Stimulated activated CD4-positive, alpha-beta T cell treated with anti-CD3 and anti-CD28 coated beads, Interleukin-12 subunit alpha, Interleukin-12 subunit beta, amount 100 ng/mL, for 48 hours (primary cell): ENCODE measurements at places on chromosomes 11 and 22.

DNA sequence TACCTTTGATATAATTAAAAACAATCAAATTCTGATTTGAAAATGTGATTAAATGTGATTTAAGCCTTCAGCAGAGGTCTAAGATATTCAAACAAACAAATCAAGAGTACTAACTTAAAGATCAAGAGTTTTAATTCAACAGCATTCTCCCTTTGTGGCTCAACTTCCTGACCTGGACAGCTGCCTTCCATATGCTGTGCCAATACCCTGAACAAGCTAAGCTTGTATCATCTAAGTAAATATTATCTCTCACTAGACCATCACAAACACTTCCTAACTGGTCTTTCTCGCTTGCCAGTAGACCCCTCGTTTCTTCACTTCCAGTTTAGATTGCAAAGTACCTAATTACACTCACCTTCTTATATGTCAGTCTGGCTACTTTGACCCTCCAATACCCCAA lies 35.9 kb upstream of the P4HA3 start:
- DNase-seq, result no peak

DNA sequence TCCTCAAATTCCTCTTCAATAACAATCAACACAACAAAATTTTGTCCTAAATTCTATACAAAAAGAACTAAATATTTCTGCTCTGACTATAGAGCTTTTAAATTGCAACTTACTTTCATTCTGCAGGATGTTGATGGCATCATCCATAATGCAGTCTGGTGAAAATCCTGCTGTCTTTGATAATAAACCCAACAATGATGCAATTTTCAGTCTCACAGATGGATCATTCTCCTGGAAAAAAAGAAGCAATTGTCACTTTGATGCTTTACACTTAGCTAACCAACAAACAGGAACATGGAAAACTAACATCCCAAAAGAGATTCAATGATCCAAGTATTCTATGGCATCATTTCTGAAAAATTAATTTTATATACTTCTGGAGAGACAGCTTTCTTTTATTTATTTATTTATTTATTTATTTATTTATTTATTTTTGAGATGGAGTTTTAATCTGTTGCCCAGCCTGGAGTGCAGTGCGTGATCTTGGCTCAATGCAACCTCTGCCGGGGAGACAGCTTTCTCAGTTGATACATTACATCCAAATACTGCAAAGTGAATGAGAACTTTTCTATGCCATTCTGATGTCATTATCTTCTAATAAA lies 13.0 kb downstream of the INTS4 start:
- DNase-seq, result no peak

DNA sequence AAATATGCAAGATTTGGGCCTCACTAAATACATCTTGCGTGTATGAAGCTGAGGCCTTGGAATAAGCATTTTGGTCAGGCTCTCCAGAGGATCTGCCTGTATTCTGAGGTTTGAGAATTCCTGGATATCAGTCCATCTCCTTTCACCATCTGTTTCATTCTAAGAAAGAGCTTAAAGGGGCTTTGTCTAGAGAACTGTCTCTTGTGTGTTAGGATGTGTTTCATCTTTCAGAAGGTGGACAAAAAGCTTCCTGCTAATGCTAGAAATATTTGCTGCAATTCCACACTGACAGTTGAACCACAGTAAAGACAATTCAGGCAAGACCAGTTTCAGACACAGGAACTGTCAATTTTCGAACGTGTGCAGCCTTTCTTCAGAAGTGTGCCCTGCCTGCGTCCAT lies 185.4 kb downstream of the DBX1 start:
- no peak for DNase-seq

GRCh38 chr11:103079833-103080232 lies 12.1 kb downstream of the DCUN1D5 start:
- DNase-seq, result no peak

DNA sequence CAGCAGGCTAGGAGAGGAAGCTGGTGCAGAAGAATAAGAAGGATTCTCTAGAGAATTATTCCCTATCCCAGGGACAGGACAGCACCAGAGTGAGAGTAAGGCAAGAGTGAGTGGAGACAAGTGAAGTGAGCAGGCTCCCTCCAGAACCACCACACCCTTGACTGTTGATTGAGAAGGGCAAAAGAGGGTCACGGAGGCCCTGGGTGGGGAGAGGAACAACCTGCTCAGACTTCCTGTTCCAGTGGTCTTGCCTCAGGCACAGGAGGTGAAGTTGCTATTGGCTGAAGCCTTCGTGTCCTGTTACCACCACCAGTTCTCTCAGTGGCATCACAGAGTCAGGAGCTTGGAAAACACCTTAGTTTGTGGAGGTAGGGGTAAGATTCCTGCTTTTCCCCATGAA lies 51.7 kb upstream of the CCDC89 start:
- no peak for DNase-seq

DNA sequence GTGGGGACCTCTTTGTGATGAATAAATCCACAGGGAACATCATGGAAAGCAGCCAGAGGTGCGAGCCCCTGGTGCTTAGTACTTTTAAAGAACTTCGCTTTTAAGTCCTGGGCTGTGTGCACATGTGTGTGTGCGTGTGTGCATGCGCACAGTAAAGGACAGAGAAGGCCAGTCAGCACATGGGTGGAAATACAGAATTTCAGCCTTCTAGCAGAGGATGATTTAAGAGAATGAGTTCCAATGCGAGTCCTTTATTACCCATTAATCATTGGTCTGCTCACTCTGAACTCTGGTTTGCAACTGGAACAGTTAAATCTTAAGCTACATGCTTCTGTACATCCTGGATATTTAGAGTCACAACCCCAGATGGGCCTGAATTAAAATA lies 18.9 kb downstream of the TEAD1 start:
- no peak for DNase-seq

- no peak for DNase-seq
Measured at GRCh38 chr11:19756675-19757475, 44.2 kb downstream of the NAV2 start.

GRCh38 chr11:19419808-19420207 lies 179.1 kb upstream of the E2F8 start:
- DNase-seq, result no peak

GRCh38 chr11:17839450-17839849 lies 104.9 kb downstream of the KCNC1 start:
- no peak for DNase-seq

- no peak for DNase-seq
Measured at GRCh38 chr11:12421386-12421785, 44.0 kb downstream of the PARVA start.

- no peak for DNase-seq
Measured at GRCh38 chr22:24404561-24405275, 22.7 kb upstream of the ADORA2A start.

- no peak for DNase-seq
Measured at GRCh38 chr11:8235925-8236324, 27.8 kb downstream of the LMO1 start.

DNA sequence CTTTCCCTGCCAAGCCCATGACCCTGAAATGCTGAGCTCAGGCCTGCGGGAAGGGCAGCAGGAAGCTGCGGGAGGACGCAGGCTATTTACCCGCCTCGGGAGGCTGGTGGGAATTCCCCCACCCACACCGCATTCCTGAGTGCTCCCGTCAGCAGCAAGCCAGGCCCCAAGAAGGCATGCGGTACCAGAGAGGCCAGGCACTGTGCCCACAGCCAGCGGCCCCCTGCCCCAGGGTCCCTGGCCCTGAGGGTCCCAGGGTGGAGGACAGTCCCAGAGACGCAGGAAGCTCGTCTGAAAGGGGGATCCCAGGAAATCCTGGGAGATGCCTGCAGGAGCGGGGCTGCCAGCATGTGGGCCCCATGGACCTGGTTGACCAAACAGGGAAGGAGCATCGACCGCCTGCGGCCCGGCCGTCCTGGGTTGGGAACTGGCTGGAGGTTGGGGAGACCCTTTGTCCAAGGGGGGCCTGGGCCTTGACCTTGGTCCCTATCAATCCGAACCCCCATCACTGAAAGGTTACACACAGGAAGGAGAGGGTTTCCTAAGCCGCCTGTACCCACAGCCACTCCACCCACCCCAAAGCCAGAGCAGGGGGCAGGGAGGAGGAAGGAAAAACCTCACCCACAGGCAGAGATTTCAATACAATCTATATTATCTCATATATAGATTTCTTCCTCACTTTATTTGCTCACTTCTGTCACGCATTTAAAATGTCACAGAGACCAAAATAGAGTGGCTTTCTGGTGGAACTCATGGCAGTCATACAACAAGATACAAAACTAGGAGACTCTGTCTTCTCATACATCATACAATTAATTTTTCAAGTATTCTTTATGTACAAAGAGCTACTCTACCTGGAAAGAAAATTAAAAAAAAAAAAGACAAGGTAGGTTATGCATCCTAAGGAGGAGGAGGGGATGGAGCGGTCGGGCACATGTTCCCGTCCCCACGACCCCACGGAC lies 17.1 kb downstream of the MAFF start:
- DNase-seq, result no peak

DNA sequence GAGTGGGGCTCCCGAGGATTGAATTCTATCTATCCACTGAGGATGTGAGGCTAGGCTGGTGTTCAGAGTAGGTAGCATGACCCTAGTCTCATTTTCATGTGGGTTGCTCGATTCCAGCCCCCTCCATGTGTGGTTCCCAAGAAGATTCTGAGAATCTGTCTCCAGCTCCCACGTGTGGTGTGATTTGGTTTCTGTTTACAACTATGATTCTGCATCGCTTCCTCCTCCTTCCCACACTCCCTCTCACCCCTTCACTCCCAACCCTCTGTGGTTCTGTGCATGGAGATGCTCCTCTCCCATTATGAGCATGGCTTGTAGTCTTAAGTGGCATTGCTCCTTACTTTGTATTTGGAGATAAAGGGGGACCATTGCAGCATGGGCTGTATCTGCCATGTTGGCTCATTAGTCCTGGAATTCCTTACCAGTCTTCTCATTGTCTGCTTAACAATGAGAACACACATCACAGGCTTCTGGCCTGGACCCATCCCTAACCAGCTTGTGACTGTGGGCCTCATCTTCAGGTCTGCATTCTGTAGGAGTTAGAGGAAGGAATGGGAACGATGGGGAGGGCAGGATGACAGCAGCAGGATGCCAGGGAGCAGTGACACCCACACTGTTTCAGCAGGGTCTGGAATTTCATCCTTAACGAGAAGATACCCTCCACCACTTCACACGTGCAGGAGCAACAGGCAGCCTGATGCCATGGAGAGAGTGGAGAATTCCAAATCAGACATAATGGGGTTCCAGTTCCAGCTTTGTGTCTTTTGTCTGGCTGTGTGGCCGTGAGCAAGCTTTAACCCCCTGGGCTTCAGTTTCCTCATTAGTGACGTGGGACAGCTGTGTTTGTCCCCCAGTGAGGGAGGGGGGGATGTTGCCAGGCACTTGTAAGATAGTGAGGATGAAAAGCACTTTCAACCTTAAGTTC lies 86.0 kb downstream of the CCDC81 start:
- DNase-seq, result no peak

DNA sequence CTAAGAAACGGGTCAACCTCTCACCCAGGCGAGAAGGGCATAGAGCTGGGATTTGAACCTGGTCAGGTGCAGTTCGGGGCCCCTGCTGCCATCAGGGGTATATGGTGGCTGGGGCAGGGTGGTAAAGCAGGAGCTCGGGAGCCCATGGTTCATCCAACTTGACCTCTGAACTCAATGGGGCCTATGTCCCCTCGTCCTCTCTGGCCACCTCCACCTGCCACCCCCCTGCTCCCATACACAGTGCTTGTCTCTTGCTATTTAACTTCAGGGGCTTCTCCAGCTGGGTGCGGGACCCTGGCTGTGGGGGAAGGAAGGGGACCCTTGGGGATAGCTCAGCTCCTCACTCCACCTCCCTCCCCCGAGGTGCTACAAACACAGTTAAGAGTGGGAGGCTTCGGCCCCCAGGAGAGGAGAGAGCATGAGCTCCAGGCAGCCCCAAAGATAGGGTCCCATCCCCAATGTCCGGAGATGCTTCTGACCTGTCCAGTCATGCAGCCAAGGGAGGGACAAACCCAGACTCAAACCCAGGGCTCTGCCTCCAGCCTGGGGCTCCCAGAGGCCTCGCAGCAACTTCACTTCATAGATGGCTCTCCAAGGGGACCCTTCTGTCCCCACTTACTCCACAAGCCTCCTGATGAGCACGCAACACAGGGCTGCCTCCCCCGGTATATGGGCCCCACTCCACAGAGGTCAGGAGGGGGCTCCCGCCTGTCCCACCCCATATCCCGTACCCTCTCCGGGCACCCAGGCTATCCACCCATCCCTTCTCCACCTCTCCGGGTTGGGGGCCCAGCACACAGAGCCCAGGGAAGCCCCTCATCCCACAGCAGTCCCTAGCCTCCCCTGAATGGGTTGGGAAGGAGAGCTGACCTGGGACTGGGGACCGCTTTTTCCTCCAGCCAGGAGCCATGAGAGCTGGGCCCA lies 712 bp downstream of the IL2RB start:
- DNase-seq, result no peak

GRCh38 chr11:106281455-106282173 lies 204.2 kb downstream of the AASDHPPT start:
- DNase-seq, result no peak

DNA sequence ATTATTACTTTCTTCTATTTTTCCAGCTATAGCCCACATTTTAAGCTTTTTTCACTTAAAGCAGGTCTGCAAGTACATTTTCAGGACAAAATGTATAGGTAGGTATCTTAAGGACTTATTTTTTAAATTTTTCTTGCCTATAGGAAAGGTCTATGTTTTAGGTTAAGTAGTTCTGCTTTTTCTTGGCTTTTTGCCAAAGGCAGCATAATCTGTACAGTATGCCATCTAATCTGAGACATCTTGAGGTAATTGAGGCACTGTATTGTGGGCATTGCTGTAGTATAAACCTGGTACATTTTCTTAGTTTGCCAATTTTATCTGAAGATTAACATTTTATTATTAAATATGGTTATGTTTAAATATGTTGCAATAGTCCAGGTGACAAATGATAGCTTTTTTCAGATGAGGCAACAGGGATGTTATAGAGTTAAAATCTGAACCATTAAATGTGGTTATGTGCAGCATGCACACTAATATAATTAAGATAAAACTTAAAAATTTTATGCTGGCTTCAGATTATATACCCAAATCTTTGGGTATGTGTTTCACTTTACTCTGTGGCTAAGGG lies 42.9 kb downstream of the QSER1 start:
- DNase-seq, result no peak

- DNase-seq, result no peak
Measured at GRCh38 chr11:295351-296170, 3.8 kb downstream of the IFITM5 start.

GRCh38 chr11:63783925-63784592 lies 15.5 kb upstream of the ZFTA start:
- no peak for DNase-seq

DNA sequence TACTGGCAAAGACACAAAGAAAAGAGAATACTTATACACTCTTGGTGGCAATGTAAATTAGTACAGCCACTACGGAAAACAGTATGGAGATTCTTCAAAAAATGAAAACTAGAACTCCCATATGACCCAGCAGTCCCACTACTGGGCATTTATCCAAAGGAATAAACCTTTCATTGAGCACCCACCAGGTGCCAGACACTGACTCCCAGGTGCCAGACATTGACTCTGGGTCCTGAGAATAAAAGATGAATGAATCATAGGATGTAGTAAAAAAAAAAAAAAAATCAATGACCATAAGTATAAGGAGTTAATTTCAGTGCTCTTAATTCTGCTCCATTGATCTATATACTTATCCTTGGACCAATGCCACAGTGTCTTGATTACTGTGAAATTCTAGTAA lies 28.2 kb downstream of the HEPHL1 start:
- DNase-seq, result no peak

- no peak for DNase-seq
Measured at GRCh38 chr11:132455044-132455443, 1077.3 kb downstream of the OPCML start.
